ENCODE measurements at places on chromosomes 3 and 15. TPM values are rescaled to one million over a fixed set of nuclear protein-coding genes. Genes with fewer than 3 reads are reported as not detected.

ABHD14A gene
- total RNA-seq: 3.1 TPM

PLAAT1 gene
- 0.54 TPM for total RNA-seq

GOLGA8M gene
- total RNA-seq: under 0.01 TPM

RTP1 gene
- not detected for total RNA-seq

ROPN1B gene
- total RNA-seq: not detected

ACKR4 gene
- total RNA-seq: 0.18 TPM

CAMP gene
- not detected for total RNA-seq

BCL6 gene
- total RNA-seq: 22.6 TPM
